NCI-H187 (cell line): ENCODE measurements at places on chromosomes 7 and 10.
A peak's percentile ranks its signal among the peaks of the same experiment; 100 is the strongest.

DNA sequence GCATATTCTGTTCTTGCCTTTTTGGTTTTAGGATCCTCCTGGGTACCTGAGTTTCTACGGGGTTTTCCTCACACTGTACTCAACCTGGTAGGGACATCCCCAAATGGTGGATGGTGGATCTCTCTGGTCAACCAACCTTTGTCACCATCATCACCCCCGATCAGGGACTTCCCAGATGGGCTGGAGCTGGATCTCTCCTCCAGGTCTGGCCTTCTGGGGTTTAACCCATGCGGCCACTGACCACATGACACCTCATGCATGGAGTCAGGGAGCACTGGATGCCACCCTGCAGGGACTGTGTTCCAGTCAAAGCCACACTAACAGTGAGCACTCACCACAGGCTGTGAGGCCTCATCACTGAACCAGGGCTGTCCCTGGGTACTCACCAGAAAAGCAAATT, 80.0 kb downstream of the CELF2 start:
- DNase-seq: no peak

DNA sequence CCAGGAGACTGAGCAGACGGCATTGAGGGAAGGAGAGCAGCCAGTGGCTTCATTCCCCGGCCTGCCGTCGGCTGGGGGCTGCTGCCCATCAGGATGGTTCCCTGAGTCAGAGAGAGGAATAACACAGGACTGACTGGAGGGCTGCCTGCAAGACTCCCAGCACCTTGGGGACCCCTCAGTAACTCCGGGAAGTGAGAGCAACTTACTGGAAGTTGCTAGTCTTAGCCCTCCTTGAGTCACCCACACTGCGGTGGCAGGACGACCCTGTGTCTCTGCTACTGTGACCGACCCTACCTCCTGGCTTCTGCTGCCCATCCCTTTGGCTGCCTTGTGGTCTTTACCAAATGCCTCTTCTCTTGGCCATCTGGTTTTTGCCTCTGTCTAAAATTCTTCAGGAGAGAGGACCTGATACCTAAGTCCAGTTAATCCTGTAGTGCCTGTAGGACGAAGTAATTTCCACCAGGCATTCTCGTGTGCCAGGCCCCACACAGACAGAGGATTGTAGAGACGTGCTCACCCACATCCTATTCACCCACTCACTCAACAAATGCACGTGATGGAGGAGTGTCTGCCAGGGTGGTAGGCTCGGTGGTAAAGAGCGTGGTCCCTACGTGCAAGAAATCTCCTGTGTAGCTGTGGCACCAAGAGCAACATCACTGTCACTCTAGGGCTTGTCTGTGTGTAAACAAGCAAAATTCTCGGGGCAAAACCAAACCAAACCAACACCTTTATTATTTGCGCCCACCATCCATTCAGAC, 156.5 kb downstream of the PRKCQ start:
- DNase-seq: no peak

- DNase-seq: no peak
Measured at GRCh38 chr7:92648067-92648466, 57.9 kb upstream of the FAM133B start.

DNA sequence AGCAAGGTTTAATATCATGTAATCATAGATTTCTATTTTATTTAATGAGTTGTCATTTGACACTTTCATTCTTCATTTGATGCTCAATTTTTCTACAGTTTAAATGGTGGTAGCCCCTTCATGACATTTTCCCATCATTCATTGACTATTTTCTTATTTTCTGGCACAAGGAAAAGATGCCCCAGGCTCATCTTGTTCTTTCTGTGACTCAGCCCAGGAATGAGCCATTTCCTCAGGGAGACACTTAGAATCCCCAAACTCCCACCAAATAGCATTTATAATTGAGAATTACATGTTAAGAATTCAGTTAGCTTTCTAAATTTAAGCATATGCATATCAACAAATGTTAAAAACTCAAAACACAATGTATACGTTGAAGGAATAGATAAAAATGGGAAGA, 222.3 kb downstream of the KIF20B start:
- DNase-seq: no peak

DNA sequence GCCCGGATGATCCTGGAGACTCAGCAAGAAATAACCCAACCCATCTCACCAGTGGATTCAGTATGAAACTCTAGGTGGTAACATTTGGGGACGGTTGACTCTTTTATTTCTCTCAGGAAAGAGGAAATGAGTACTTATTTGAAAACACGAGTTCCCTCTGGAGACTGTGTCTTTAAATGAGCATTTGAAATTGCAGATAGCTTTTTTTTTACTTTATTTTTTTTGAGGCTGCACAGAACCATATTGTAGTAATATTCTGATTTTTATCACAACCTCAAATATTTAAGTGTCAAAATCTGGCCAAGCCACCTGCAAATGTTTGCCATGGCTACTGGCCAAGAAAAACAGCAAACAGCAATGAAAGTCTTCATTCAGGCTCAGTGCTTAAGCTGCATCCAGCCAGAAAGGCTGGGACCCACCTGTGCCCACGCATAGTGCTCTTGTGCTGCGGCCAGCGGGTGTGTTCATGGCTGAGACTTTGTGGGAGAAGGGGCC, 160.8 kb downstream of the CREB5 start:
- peak; percentile 57 for DNase-seq

GRCh38 chr10:132834891-132835847, 49.2 kb upstream of the NKX6-2 start:
- DNase-seq: no peak
